Purkinje cell (primary cell): ENCODE measurements at places on chromosomes 6 and 20. TPM values are rescaled to one million over a fixed set of nuclear protein-coding genes. Genes with fewer than 3 reads are reported as not detected.

Gene ARFGEF3
- polyA plus RNA-seq: 10.4 and 12.2 TPM in 2 replicates

Gene RIN2
- polyA plus RNA-seq: 5.1 and 8.2 TPM in 2 replicates

Gene ARID1B
- polyA plus RNA-seq: 121 TPM in 2 replicates

Gene EBF4
- polyA plus RNA-seq: 0.52 TPM in 1 of 2 replicates, not detected in the other

Gene CCDC170
- polyA plus RNA-seq: 1.3 TPM in 2 replicates

Gene SALL4
- polyA plus RNA-seq: not detected in 2 replicates

Gene MEI4
- polyA plus RNA-seq: 1.1 and 2.1 TPM in 2 replicates

Gene PHACTR1
- polyA plus RNA-seq: 2.1 and 11.9 TPM in 2 replicates

Gene MYL9
- not detected in 2 replicates for polyA plus RNA-seq

Gene TXNDC5
- 19.2 and 33.5 TPM in 2 replicates for polyA plus RNA-seq

Gene DZANK1
- 4.7 and 6.2 TPM in 2 replicates for polyA plus RNA-seq
